ENCODE measurements at places on chromosomes 13 and 19. TPM values are rescaled to one million over a fixed set of nuclear protein-coding genes. Genes with fewer than 3 reads are reported as not detected.

Gene SYCN
- polyA plus RNA-seq: not detected

DNA sequence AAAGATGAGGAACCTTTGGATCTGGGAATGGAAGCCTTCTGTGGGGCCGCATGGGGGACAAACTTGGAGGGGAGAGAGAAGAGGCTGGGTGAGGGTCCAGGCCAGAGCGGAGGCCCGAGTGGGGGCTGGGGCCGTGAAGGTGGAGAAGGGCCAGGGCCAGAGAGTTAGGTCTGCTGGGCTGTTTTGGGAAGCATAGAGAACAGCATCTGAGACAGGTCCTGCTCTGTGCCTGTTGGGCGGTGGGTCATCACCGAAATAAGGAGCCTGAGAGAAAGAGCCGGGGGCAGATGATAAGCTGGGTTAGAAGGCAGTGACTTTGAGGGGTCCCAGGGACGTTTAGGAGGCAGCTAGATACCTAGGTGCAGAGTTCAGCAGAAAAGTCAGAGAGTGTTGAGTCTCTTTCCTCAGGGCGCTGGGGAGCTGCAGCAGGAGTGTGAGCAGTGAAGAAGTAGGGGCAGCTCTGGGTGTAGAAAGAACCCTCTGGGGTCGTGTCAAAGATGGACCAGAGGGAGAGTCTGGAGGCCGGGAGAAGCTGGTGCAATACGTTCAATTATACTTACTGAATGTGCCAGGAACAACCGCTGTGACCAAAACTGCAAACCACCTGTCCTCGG, 2.7 kb downstream of the SPACA6 start:
- DNase-seq: no peak

Gene OR7C1
- polyA plus RNA-seq: 0.17 TPM

Gene SBNO2
- 14.9 TPM for polyA plus RNA-seq

DNA sequence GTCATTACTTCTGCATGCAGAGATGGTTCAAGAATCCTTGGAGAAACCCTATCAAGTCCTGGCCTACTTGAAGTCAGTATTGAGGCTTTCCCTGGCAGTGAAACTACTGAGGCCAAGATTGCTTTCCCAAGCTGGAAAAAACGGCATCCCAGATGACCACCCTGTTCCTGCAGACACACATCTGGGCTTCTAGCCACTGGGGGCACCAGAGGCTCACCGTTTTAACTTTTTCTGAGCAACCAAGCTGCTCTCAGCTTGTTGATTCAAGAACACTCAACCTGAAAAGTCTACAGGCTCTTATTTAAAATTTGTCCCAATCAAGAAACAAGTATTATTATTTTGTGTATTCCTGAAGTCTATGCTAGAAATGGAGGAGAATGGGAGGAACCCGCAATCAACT, 66.6 kb downstream of the SPRYD7 start:
- DNase-seq: no peak

GRCh38 chr19:10586396-10586795, 716 bp downstream of the AP1M2 start:
- no peak for DNase-seq

- no peak for DNase-seq
These were observed 60.6 kb downstream of the CDADC1 start for GRCh38 chr13:49308097-49308875.

DNA sequence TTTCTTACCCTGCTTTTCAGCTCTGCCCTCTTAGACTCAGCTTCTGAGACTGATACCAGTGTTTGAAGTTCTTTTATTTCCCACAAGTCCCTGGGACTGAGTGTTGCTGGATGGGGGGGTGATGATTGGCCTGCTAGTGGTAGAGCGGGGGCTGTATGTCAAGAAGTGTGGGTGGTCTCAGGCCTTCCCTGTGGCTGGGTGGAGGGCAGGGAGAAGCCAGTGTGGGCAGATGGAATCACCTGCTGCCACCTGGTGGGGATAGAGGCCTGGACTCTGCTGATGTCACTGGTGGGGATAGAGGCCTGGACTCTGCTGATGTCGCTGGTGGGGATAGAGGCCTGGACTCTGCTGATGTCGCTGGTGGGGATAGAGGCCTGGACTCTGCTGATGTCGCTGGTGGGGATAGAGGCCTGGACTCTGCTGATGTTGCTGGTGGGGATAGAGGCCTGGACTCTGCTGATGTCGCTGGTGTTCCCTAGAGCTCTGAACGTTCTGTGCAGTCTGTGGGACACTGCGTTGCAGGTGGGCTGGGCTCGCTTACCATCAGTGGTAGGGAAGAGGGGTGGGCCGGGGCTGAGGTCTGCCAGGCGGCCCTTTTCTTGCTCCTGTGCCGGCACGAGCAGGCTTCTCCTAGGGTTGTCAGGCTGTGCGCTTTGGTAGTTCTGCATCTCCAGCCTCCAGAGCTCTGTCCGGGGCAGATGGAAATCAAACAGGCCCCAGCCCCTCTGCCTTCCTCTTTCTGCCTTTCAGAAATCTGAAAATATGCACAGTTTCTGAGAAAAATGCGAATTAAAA, 101.3 kb downstream of the ARHGEF7 start:
- DNase-seq: no peak

GRCh38 chr13:26873386-26873698, 112.8 kb upstream of the GPR12 start:
- DNase-seq: no peak

GRCh38 chr13:111920306-111920931, 146.5 kb upstream of the SOX1 start:
- DNase-seq: no peak

- DNase-seq: no peak
These were observed 13.1 kb downstream of the PGPEP1 start for GRCh38 chr19:18353378-18354005.
